Myocyte (in vitro differentiated cells): ENCODE measurements at places on chromosomes 7 and 10.
A peak's percentile ranks its signal among the peaks of the same experiment; 100 is the strongest.

- no peak for DNase-seq
These were observed 164.0 kb downstream of the SLC25A13 start for GRCh38 chr7:96157856-96158255.

GRCh38 chr7:36281945-36282717, 107.5 kb upstream of the ANLN start:
- DNase-seq: peak; percentile 37

DNA sequence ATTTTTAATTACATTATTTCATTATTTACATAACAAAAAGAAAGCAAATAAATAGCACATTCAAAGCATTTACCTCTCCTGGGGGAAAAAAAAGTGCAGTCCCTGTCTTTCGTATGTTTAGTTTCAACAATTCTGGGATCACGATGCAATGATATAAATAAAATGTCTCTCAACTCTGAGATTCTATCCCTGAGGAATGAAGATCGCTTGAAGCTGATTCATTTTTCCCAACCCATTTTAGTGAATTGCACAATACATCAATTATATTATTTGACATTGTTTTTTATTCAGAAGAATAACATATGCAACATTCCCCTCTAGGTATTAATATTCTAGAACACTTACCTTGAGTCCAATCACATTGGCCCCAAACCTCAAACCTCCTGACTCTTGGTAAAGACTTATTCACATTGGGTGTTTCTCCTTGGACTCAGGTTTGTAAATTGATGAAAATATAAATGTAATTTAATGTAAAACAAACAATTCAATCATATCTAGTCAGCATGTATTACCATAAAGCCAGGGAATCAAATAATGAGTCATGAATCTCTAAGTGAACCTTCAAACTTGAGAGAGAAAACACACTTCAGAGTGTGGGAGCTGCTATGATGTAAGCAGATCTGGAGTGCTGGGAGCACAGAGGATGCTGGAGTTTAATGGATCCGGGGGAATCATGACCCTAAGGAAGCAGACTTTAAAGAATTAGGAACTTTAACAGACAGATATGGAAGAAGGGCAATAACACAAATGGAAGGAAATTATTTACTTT, 5.3 kb upstream of the SCIN start:
- no peak for DNase-seq

GRCh38 chr7:67448271-67448670, 451.6 kb downstream of the TYW1 start:
- DNase-seq: no peak

DNA sequence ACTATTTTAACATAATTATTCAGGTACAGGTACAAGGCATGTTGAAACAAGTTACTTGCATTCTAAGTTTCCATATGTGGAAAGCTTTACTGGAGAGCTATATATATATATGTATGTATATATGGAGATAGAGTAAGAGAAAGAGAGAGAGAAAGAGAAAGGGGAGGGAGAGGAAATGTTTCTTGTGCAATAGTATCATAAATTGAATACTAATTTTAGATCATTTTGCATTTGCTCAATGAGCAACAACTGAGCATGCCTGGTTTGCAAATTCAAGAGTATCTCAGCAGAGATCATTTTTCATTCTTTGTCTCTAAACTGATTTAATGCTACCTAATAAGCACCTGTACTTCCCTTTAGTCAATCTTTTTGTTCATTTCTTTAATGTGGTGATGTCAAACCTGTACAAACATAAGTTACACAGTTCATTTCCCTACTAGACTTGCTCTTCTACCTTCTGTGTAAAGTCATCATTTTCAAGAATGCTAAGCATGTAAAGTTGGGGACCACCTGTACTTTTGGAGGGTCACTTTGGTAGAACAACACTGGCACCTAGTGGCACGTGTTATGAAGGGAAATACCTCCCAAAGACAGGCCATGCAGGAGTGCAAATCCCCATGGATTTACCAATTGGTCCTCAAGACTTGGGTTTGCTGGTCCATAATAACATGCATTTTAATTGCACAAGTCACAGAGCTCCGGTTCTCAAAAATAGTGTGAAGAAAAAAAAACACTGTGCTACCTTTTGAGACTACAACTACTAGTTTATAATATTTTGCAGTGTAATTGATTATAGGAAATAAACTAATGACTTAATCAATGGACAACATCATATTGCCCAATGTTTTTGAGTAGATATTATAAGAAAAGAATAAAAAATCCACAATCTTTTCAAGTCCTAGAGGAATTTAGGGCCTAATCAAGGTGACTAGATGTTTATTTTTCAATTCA, 431.2 kb upstream of the IGFBP3 start:
- DNase-seq: peak; percentile 84

GRCh38 chr10:2760736-2761135, 306.6 kb upstream of the PFKP start:
- DNase-seq: no peak

- DNase-seq: peak; percentile 87
These were observed 49.0 kb upstream of the NRBF2 start for GRCh38 chr10:63083904-63084689.

- no peak for DNase-seq
These were observed 103.3 kb downstream of the TPST1 start for GRCh38 chr7:66308411-66308810.

GRCh38 chr10:5644930-5645329, 21.5 kb downstream of the ASB13 start:
- no peak for DNase-seq

DNA sequence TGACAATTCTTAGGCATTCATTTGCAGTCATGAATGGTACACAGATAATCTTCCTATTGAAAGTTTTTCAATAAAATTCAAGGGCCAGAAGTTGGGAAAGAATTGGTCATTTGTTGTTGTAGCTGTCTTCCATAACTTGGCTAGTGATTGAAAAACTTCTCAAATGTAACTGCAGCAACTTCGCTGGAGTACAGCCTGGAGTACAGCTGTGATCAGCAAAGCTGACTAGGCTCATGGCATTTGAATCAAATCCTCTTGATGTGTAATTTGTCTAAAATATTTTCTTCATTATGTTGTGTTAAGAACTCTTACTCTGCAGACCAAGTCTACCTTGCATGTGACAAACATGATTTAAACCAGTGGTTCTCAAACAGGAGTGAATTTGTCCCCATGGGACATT, 226.5 kb upstream of the STEAP1 start:
- DNase-seq: no peak

DNA sequence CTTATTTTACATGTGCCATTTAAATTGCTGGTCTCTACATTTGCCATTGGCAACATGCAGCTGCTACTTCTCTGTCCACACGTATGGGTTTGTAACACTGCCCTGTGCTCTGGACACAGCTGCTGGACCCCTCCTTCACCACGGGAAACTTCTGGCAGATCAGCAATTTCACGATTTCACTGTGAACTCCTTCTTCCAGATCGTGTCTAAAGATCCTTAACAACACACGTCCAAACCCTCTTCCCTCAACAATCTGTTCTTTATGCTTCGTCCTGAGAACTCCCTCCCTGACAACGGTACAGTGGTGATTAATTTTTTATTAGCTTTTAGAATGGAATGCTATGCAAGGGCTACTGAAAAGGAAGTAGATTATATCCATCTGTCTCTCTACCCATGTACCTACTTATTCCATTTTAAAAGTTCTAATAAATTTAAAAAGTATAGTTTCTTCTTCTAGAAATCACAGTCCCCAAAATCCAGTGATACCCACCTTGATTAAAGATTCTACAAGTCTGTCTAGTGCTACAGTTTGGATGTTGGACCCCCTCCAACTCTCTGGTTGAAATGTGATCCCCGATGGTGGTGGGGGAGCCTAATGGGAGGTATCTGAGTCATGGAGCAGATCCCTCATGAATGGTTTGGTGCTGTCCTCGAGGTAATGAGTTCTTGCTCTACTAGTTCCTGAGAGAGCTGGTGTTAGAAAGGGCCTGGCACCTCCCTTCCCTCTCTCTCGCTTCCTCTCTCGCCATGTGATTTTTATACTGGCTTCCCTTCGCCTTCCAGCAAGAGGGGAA, 81.0 kb downstream of the KIAA1549 start:
- peak; percentile 88 for DNase-seq

DNA sequence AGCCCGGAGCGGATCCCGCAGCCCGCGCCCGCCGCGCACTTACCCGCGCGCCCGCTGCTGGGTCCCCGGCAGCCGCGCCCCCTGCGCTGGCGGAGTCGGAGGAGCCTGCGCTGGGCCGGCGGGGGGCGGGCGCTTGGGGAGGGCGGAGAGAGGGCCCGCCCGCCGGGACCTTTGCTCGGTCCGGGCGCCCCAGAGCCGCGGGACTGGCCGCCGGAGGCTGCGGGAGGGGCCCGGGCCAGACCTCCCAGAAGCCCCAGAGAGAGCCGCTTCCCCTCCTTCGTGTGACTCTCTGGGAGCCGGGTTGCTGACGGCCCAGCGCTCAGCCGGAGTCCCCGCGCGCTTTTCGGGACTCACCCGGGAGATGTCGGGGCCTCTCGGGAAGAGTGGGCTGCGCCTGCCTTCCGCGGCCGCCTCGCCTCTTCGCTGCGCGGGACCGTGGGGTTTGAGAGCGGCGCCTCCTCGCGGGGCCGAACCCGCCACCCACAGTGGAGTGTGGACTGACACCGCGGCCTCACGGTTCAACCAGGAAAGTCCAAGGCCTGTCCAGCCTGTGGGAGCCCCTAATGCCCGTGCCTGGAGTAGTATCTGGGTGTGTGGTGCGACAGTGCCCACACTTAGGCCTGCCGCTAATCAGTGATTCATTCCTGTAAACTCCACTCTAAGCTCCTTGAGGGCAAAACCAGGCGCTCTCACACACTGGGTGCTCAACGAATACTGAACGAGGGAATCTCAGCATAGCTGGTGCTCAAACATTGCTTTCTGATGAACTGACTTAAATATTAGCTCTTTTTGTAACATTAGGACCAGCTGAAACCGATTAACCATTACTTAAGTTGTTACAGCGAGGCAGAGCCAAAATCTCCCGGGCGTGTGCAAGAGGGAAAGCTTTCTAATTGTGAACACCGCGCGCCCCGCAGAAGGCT, at the start of gene GSDME:
TSS of gene GSDME (minus strand) at position 112 of the 923 bp plus-strand sequence. CDS start 7,690 bp downstream, outside the sequence.
- peak; percentile 87 for DNase-seq

- no peak for DNase-seq
These were observed 441.5 kb upstream of the ETV1 start for GRCh38 chr7:14430926-14431325.

GRCh38 chr10:102769375-102770107, 25.8 kb downstream of the WBP1L start:
- no peak for DNase-seq

- DNase-seq: no peak
These were observed 127.2 kb upstream of the SP8 start for GRCh38 chr7:20913853-20914252.

DNA sequence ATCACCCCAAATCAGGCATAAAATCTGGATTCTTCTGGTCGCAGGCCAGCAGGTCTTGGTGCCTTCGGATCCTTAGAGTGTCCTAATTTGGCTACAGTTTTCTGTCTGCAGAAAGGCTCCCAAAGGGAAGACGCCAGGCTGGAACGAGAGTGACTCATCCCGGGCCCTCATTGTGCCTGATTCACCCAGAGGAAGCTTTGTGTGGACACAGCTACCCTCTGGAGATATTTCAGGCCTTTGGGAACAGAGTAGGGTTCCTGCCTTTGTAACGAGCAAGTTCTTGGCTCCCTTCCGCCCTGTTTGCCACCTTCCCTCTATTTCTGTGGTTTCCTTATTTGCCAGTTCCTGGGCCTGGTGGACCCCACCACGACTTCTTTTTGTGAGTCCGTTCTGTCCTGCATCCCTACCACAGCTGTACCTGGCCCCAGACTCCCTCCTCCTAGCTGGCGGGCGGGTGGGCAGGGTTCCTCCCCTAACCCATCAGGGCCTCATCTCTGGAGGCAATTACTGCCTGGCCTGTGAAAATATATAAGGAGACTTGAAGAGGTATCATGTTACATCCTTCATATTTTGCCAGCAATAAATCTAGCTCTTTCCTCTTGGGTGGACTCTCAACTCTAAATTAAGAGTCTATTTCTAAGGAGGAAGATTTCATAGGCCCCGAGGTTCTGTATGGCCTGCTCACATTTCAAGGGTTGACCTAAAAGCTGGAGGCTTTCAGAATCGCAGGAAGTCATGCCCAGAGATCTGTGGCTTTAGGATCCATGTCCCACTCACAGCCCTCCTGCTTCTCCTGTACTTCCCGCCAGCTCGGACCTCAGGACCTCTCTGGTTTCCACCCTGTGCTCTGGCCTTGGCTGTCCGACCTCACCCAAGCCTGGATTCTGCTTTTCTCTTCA, 219.2 kb upstream of the ZNF32 start:
- peak; percentile 87 for DNase-seq

DNA sequence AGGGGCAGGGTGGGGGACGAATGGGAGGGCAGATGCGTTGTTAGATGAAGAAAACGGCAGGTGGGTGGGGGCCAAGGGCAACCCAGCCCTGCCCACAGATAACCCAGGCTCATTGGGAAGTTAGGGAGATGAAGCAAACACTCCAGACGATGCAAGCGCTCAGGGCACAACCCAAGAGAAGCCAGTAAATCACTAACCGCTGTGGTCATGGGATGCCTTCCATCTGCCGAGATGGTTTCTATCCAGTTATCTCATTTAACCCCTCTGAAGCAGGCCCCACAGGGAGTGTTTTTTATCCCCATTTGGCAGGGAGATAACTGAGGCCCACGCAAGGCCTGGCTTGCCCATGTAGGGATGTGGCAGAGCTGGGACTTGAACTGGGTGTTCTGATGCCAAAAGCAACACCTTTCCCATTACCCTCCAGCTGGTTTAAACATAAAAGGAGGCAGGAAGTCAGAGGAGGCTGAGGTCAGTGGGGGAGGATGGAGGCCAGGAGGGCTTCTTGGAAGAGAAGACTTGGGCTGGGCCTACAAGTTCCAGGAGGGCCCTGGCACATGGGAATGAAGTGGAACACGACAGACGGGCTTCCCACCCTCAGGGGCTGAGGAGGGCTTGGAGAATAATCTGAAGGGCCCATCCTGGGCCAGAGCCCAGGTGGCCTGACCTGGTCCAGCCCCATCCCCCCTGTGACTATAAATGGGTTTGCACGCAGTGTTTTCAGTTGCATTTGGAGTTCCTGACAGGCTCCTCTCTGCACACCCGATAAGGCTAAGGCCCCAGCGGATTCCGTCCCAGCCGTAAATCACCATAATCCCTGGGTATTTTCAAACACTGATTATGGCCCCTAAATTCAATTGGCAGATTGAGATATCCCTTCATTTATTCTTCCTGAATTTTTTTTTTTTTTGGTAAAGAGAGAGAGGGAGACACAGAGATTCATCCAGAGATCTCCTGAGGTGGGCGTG, 80.9 kb downstream of the NEURL1 start:
- no peak for DNase-seq

GRCh38 chr7:28988810-28989209, 30.7 kb upstream of the TRIL start:
- DNase-seq: peak; percentile 91
